ENCODE measurements at places on chromosomes 7 and 10. TPM values are rescaled to one million over a fixed set of nuclear protein-coding genes. Genes with fewer than 3 reads are reported as not detected.

GRCh38 chr10:43197834-43198681 lies 59.8 kb downstream of the CSGALNACT2 start:
- peak; percentile 38 for DNase-seq

GRCh38 chr10:43576062-43576461 lies 1.6 kb upstream of the ZNF239 start:
- DNase-seq = no peak

- DNase-seq = peak; percentile 80
Measured at GRCh38 chr7:134905375-134905774, 80.9 kb upstream of the AGBL3 start.

GRCh38 chr7:154863766-154864522 lies 139.0 kb downstream of the PAXIP1 start:
- no peak for DNase-seq

DNA sequence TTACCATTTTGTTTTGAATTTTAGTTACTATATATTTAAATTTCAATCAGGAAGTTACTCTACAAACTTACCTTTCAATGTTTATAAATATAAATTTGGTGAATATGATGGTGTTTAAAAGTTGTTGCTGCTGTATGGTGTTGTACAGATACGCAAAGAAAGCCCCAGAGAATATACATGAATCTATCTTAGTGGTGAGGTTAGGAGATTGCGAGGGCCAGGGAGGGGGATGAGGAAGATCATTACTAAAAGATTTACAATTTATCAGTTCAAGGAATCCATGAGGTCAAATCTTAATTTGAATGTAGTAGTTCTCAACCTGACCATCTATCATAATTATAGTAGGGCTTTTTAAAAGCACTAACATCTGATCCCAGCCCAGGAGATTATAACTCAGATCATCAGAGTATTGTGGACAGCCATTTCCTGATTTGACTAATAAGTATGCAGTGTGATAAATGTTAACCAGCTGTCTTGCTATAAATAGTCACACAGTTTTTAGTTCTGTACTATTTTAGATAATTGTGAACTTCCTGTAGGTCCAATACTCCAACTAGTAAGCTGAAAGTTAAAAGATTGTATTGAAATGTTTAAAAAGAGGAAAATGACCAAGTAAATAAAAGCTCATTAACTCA lies 23.6 kb downstream of the FAM3C start:
- no peak for DNase-seq

- no peak for DNase-seq
Measured at GRCh38 chr7:12866207-12866606, 178.8 kb downstream of the ARL4A start.

DNA sequence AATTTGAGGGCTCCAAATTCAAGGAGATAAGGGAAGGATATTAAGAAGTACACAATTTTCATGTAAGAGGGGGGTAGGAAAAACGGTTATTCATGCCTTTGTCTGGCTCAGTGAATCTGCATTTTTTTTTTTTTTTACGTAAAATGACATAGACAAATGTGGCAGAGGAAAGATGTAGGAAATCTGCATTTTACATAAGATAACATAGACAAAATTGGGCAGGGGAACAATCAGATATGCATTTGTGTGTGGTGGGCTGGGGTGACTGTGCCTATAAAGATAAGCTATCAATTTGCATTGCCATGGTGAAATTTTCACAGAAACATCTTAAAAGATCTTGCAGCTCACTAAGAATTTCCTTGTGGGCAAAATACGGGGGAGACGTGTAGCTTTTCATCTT lies 92.7 kb upstream of the GPR141 start:
- DNase-seq = no peak

- DNase-seq = no peak
Measured at GRCh38 chr10:131183546-131184045, 127.9 kb downstream of the TCERG1L start.

GRCh38 chr10:28561531-28561930 lies 28.6 kb downstream of the WAC start:
- no peak for DNase-seq

DNA sequence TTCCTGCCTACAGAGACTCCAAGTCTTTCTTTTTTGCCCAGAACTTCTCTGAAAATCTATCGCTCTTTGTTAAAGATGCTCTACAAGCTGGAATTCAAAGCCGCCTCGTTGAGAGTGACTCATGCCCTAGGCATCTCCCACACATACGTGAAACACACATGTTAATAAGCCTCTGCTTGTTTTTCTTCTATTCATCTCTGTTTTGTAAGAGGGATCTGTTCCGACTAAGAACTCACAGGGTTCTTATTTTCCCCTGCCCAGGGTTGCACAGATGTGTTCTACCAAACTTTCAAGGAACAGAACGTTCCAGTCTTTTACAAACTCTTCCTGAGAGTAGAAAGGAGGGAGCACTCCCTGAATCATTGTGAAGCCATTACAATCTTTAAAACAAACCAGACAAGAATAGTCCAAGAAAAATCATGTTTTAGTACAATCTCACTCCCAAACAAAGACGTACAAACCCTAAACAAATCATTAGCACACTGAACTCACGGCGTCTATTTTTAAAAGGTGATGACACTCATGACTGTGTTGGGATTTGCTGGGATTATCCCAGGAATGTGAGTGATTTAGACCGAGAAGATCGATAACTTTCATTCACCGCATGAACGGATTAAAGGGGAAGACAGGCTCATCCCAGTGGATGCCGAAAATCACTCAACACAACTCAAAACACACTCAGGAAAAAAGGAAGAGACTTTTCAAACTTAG lies 55.3 kb upstream of the INPP5A start:
- DNase-seq = no peak

ERVW-1 gene
- not detected for total RNA-seq

ZMYND11 gene
- total RNA-seq = 60.2 TPM

NCF1 gene
- 3.0 TPM for total RNA-seq

FANK1 gene
- total RNA-seq = 0.44 TPM

KLHDC10 gene
- 16.7 TPM for total RNA-seq

MCMBP gene
- 28.5 TPM for total RNA-seq

WEE2 gene
- not detected for total RNA-seq

HIP1 gene
- total RNA-seq = 13.6 TPM

Measured in right atrium auricular region (tissue), 2 donors.